ENCODE measurements at places on chromosomes 6 and 20.

DNA sequence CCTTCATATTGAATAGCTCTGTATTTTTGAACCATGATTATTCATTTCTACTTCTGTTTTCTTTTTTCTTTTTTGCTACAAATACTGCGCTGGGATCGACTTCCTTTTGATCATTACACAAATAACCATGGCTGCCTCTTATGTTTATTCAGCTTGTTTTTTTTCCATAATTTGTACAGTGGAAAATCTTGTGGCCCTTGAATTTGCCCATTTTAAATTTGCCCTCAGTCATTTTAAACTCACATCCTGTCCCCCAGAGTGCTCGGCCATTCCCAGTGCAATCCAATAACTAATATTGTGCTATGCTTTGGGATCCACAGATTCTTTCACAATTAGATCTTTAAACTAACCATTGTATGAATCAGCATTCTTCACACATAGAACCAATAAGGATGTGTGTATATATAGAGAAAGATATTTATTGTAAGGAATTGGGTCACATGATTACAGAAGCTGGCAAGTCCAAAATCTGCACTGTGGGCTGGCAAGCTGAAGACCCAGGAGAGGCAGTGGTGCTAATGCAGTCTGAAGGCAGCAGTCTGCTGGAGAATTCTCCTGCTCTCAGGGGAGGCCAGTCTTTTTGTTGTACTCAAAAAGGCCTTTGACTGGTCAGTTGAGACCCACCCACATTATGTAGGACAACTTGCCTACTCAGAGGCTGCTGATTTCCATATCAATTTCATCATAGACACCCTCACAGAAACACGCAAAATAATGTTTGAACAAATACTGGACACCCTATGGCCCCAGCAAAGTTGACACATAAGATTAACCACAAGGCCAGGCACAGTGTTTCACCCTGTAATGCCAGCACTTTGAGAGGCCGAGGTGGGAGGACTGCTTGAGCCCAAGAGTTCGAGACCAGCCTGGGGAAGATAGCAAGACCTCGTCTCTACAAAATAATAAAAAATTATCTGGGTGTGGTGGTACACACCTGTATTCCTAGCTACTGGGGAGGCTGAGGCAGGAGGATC, 147.1 kb downstream of the MTHFD1L start:
- DNase-seq = no peak

GRCh38 chr6:129749749-129750120, 39.8 kb upstream of the ARHGAP18 start:
- no peak for DNase-seq

GRCh38 chr20:19440660-19441527, 228.5 kb downstream of the SLC24A3 start:
- DNase-seq = no peak

- no peak for DNase-seq
These were observed 44.8 kb upstream of the EDN1 start for GRCh38 chr6:12245360-12245759.

- DNase-seq = no peak
These were observed 2.7 kb downstream of the TNFAIP3 start for GRCh38 chr6:137869549-137870307.

Measured in DMS 273 treated with DMSO at 0.1 percent for 48 hours (cell line).